Astrocyte (in vitro differentiated cells and primary cell): ENCODE measurements at places on chromosomes 3 and 15.

GRCh38 chr15:97867870-97868269, 92.6 kb upstream of the ARRDC4 start:
- H3K36me3 ChIP-seq = no peaks in the 10 kb centered on the region
- H3K4me1 ChIP-seq = no peaks in the 10 kb centered on the region
- H3K27me3 ChIP-seq = no peaks in the 10 kb centered on the region
- no peak for DNase-seq
- no peak overlapping the region for H3K27ac ChIP-seq

DNA sequence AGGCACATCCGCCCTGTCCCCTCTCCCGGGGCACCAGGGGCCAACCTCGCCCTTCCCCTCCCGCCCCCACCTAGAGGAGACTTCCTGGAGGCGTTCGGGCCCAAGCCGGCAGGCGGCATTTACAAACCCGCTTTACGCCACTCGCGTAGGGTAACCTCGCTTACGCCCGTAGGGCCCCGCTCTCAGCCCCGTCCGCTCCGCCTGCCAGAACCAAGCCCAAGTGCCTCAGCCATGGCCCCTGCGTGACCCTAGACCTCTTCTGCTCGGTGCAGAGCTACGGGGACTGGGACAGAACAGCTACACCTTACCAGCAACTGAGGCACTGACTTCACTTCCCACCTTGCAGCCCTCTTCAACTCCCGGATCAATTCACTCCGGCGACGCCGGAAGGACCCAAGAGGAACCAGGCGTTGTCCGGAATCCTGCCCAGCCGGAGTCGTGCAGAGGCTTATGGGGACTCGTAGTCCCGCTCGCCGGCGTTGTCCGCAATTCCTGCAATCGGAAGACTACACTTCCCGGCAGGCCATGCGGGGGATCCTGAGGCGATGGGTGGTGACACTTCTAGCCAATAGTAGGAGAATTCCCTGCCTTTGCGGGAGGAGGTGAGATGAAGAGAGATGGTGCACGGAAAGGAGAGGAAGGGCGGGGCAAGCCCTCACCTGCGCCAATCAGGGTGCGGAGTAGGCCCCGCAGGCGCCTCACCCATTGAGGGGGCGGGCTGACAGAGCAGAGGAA, at the start of gene PDCD10:
PDCD10 (minus strand) TSS at position 395 of the 735 bp plus-strand sequence. CDS start 14,735 bp downstream, outside the sequence.
- peak; percentile 98 for DNase-seq
- H3K4me1 ChIP-seq = peaks cover 5% of the 10 kb centered on the region
- H3K4me3 ChIP-seq = peak within 1 kb of the TSS; percentile 89
- peak within 1 kb of the TSS; percentile 80 for H3K27ac ChIP-seq

DNA sequence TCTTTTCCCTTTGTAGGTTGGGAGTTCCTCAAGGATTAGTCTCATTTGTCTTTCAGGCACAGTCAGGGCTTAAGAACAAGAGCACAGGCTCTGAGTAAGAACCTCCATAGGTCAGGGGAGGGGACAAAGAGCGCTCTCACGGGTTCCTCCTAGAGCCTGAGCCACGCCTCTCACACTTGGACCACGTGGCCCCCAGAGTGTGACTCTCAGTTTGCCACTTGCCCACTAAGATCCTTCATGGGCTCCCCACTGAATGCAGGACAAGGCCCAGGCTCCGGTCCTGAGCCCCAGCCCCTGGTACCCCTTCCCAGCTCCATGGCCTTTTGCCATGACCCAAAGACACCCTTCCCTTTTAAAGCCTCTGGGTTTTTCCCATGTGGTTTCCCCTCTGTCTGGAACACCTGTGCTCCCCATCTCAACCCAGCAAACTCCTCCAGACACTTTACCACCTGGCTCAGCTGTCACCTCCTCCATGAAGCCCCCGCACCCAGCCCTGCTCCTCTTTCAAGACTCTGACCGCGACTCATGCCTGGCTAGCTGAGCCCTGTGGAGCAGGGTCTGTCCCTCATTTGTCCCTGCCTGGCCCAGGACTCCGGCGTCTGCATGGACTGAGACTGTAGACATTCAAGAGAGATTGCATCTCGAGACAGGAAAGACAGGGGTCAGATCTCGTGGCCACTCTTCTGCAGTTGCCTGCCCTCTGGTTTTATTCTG, 32.7 kb downstream of the IQSEC1 start:
- H3K27me3 ChIP-seq = peaks cover 52% of the 10 kb centered on the region
- peaks cover 4% of the 10 kb centered on the region for H3K4me1 ChIP-seq
- H3K4me3 ChIP-seq = no peak overlapping the region
- H3K36me3 ChIP-seq = no peaks in the 10 kb centered on the region

- H3K4me1 ChIP-seq = no peaks in the 10 kb centered on the region
- H3K4me3 ChIP-seq = no peak overlapping the region
- H3K27ac ChIP-seq = no peak overlapping the region
- H3K36me3 ChIP-seq = no peaks in the 10 kb centered on the region
Measured at GRCh38 chr3:43363621-43364266, 77.4 kb downstream of the SNRK start.

DNA sequence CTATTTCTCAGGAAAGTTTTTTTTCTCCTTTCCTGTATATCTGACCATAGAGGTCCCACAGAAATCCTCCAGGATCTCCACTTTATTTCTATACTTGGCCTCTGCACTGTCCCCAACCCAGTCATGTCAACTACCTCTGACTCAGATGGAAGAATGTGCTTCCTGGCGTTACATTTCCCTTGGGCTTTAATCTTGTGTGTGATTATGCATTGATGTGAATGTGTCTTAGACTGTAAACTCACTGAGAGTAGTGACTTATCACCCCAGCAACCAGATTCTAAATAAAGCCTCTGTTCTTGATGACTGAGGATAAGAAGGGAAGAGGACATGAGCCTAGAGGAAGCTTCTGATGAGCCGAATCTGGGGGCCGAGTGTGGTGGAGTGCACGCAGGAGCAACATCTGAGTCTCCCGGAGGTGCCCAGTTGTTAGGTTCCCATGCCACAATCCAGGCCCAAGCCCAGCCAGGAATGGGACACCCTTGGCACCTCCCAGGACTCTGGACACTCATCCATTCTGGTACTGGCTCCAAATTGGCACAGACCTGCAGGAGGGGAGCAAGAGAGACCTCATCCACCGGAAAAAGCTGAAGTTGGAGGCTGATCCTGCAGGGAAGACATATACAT, 32.1 kb upstream of the HEG1 start:
- peak overlapping the region; percentile 22 for H3K27ac ChIP-seq
- no peaks in the 10 kb centered on the region for H3K27me3 ChIP-seq
- peaks cover 12% of the 10 kb centered on the region for H3K4me1 ChIP-seq
- H3K36me3 ChIP-seq = no peaks in the 10 kb centered on the region
- no peak for DNase-seq

GRCh38 chr15:48650931-48651330, 5.4 kb upstream of the FBN1 start:
- no peak for DNase-seq
- H3K27ac ChIP-seq = no peak overlapping the region
- no peaks in the 10 kb centered on the region for H3K36me3 ChIP-seq
- peaks cover 6% of the 10 kb centered on the region for H3K4me1 ChIP-seq
- H3K4me3 ChIP-seq = no peak overlapping the region
- no peaks in the 10 kb centered on the region for H3K27me3 ChIP-seq

GRCh38 chr15:94233441-94233840, 2.1 kb downstream of the MCTP2 start:
- H3K27ac ChIP-seq = no peak overlapping the region
- H3K36me3 ChIP-seq = no peaks in the 10 kb centered on the region
- H3K4me3 ChIP-seq = no peak overlapping the region
- no peaks in the 10 kb centered on the region for H3K4me1 ChIP-seq

- no peak overlapping the region for H3K27ac ChIP-seq
- no peak overlapping the region for H3K4me3 ChIP-seq
Measured at GRCh38 chr15:99511866-99512661, 53.7 kb upstream of the MEF2A start.

DNA sequence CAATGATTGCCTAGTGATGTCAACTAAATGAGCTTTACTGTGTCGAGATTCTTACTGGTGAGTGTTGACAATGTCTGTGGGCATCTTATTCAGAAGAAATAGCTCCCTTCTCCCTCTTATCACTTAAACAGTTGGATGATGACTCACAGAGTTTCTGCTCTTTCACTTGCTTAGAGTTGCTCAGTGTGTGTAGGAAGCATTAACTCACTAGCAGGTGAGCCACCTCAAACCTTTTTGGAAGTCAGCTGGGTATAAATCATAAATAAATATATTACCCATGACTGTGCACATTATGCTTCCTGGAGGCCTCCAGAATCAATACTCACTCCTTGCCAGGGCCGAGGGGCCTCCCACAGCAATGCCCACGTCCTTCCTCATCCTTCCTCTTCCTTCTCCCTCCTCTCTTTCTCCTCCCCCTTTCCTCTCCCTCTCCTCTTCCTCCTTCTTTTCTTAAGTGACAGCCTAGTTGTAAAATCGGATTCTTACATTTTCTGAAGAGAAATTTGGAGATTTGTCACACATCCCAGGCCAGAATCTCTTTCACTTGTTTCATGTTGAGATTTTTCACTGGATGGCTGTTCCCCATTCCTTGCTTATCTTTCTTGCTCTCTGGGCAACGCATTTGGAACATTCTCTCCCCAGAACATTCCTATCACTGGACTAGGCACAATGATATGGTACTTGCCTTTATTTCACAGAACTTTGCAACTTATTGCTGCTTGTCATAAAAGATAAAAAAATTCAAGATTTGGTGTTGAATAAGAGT, 17.5 kb downstream of the SHC4 start:
- H3K4me3 ChIP-seq = no peak overlapping the region
- H3K36me3 ChIP-seq = no peaks in the 10 kb centered on the region
- peaks cover 15% of the 10 kb centered on the region for H3K4me1 ChIP-seq
- peak overlapping the region; percentile 45 for H3K27ac ChIP-seq
- peak; percentile 90 for DNase-seq

DNA sequence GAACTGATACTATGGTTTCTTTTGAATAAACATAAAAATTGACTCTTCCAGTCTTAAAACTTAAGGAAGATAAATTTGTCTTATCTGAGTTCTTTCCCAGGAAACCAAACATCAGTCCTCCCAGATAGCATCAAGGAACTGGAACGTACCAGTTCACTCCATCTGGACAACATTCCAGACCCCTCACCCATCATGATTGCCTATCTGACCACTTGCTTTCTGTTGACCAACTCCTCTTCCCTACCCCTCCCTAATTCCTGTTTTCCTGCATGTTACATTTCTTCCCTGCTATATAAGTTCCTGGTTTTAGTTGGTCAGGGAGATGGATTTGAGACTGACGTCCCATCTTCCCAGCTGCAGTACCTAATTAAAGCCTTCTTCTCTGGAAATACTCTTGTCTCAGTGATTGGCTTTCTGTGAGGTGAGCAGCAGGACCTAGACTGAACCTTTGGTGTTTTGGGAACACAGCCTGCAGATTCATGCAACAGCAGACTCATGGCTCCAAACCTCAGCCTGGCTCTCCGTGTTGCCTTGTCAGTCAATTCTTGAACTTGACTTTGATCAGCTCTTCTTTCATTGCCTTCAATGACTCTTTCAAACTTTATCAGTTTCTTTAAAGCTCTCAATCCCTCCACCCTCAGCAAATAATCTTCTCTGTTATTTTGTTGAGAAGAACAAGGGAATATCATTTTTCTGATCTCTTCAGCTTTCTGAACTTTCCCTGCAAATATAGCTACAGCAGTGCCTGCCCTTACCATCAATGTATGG, 123.6 kb downstream of the RPL22L1 start:
- H3K4me3 ChIP-seq = no peak overlapping the region
- no peak for DNase-seq
- H3K36me3 ChIP-seq = no peaks in the 10 kb centered on the region
- no peak overlapping the region for H3K27ac ChIP-seq

DNA sequence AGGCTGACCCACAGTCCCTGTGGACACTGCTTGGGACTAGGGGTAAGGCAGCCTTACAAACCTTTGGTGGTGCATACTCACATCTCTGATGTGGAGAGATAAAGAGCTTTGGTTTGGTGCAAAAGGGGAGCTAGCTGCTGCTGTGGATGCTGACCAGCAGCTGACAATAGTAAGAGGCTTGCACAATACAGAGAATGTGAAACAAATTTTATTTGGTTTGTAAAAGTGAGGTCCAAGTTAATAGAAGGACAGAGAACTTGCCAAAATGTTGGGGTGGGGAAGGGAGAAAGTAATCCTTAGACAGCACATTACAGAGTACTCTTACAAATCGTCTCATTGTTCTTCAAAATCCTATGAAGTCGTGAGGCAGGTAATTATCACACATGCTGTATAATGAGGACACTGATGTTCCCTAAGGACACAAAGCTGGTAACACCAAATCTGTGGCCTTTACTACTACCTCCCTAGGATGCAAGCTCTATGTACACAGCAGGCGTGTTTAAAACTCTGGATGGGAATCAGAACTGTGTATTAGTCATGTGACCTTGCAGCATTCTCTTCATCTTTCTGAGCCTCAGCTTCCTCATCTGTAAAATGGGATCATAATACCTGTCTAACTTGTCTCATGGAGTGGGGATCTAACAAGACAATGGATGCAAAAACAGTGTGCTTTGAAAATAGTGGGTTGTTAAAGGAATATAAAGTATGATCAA, 21.6 kb downstream of the ARHGAP31 start:
- H3K27me3 ChIP-seq = no peaks in the 10 kb centered on the region
- H3K27ac ChIP-seq = no peak overlapping the region
- no peak overlapping the region for H3K4me3 ChIP-seq
- peaks cover 25% of the 10 kb centered on the region for H3K4me1 ChIP-seq
- DNase-seq = no peak

GRCh38 chr3:20511863-20512505, 326.0 kb upstream of the SGO1 start:
- H3K27me3 ChIP-seq = no peaks in the 10 kb centered on the region
- no peaks in the 10 kb centered on the region for H3K4me1 ChIP-seq
- no peaks in the 10 kb centered on the region for H3K36me3 ChIP-seq
- no peak overlapping the region for H3K4me3 ChIP-seq
- DNase-seq = peak; percentile 63
- no peak overlapping the region for H3K27ac ChIP-seq

GRCh38 chr3:5181469-5182141, 5.9 kb upstream of the EDEM1 start:
- no peaks in the 10 kb centered on the region for H3K27me3 ChIP-seq
- H3K4me3 ChIP-seq = no peak overlapping the region
- H3K36me3 ChIP-seq = peaks cover 34% of the 10 kb centered on the region
